ENCODE measurements at places on chromosomes 13 and 19.

GRCh38 chr13:63090524-63090923 is 1674.9 kb upstream of the PCDH20 start:
- no peak for DNase-seq

GRCh38 chr19:1189419-1189818 is 15.4 kb upstream of the SBNO2 start:
- peak; percentile 42 for DNase-seq

DNA sequence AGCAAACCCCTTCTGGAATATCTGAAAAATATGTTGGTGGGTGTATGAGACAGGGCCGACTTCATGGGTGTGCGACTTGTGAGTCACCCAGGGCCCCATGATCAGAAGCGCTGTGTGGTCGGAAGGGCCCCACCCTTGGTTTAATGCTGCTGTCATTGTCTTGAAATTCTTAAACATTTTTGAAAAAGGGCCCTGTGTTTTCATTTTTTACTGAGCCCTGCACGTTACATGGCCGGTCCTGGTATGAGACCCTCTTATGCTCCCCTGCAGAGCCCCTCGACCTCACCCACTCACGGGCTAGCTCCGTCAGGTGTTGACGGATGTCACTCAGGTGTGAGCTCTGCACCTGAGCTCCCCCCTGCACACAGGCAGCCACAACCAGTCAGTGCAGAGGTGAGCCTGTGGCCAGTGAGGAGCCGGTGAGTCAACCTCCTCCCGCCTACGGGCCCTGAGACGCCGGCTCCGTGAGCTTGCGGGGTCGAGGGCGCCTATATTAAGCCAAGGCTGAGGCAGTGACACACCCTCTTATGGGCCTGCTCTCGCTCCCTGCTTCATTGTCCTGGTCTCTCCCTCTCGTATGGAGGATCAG is 27.7 kb downstream of the GADD45B start:
- DNase-seq: peak; percentile 79

DNA sequence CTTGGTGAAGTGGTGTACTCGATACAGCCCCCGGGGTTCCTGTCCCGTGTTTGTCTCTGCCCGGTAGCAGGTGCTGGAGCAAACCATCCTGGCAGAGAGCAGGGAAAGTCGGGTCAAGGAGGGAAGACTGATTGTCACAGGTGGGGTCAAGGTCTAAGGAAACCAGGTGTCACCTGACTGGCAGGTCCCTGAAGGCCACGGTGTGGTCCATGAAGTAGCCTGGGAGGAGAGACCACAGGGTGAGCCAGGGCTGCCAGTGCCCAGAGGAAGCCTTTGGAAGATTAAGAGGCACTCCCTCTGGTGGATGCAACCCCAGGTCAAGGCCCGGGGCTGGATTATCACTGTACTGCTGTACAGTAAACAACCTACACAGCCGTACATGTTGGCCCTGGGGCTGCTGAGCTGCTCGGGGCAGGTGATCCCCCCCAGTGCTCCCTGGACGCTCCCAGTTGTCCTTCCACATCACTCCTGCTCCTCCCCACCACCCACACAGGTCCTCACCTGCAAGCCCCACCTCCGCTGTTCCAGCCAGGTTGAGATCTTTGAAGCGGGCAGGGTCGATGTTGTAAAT is 6.0 kb upstream of the CCER2 start:
- DNase-seq: no peak

DNA sequence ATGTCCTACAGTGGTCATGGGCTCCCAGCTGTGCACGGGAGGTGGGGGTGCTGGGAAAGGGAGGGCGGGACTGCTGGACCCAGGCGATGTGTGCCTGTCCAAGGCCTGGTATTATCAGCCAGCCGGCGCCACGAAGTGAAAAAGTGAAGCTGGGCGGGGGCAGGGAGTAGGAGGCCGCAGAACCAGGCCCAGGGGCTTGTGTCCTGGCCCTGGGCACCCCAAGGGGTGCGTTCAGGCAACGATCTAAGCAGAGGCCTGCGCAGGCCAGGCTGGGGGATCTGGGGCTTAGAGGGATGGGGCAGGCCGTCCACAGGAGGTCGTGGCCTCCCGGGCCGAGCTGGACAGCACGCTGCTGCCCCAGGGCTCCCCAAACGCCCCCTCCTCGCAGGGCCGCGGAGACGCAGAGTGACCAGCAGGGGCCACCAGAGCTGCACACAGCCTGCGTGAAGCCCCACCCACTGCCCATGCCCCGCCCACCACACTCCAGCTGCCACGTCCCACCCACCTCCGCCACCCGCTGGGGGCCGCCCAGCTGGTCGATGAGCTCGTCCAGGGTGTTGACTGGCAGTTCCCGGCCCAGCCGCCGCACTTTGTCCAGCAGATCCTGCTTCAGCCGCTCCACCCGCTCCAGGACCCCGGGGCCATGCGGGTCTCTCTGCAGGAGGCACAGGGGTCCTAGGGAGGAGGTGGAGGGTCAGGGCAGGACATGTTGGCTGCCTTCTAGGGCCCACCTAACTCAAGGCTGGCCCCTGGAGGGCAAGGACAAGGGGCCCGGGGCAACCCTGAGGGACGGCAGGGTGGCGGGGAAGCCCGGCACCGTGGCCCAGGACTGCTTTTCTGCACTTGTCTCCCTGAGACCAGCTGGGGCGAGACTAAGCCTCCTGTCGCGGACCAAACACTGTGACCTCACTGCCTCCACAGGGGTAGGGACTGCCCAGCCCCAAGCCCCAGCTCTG is 9.5 kb downstream of the GPX4 start:
- peak; percentile 78 for DNase-seq

GRCh38 chr19:21317821-21318220 is 11.4 kb downstream of the ZNF708 start:
- DNase-seq: no peak

- no peak for DNase-seq
Observed at GRCh38 chr13:39597838-39598237, 5.2 kb downstream of the LHFPL6 start.

- DNase-seq: no peak
Observed at GRCh38 chr13:97471711-97472110, 37.7 kb downstream of the RAP2A start.

DNA sequence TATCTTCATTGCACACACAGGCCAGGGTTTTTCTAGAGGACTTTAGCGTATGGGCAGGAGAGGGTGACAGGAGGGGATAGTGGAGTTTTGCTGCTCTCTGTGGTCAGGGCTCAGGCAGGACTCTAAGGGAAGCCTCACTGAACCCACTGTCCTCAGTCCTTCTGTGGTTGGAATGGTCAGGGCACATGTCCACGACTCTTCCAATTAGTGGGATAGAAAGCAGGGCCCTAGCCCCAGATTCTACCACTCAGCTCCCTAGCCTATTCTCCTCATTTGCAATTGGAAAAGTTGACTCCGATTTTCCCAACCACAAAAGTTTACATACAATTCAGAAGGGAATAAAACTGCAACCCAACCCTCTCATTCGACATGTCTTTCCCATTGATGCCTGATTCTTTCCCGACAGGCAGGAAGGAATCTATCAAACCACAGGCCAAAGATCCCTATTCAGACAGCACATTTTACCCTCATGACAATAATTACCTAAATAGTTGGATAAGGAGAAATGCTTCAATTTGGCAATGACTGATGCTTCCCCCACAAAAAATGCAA is 38.2 kb downstream of the TGDS start:
- no peak for DNase-seq

DNA sequence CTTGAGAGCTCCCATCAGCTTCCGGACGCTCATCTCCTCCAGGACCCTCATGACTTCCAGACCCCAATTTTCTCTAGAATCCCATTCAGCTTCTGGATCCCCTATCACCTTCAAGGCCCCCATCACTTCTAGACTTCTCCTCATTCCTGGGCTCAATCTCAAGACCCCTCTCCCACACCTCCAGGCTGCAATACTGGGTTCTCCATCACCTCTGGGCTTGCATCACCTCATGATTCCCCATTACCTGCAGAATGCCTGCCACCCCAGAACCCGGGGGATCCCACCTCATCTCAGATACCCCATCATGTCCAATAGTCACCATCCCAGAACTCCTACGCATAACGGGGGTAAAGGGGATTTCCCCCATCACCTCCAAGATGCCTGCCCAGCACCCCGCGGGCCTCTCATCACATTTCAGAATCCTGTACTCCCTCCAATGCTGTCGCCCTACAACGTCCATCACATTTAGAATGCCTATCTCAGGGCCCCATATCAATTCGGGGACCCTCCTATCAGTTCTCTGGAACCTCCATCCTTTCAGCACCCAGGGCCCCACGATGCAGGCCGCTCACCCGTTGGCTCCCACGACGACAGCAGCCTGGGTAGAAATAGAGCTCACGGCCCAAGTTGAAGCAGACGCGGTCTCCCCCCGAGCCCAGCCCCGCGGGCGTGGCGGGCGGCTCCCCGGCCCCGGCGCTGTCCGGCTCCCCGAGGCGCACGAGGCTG is 738 bp downstream of the DMWD start:
- DNase-seq: no peak

GRCh38 chr13:25753976-25754375 is 297.8 kb downstream of the SHISA2 start:
- no peak for DNase-seq

GRCh38 chr13:44331912-44332851 is 41.4 kb upstream of the SERP2 start:
- DNase-seq: no peak

- no peak for DNase-seq
Observed at GRCh38 chr13:50390503-50391248, 375.4 kb downstream of the KCNRG start.

- DNase-seq: no peak
Observed at GRCh38 chr13:101875717-101876393, 423.4 kb downstream of the ITGBL1 start.

DNA sequence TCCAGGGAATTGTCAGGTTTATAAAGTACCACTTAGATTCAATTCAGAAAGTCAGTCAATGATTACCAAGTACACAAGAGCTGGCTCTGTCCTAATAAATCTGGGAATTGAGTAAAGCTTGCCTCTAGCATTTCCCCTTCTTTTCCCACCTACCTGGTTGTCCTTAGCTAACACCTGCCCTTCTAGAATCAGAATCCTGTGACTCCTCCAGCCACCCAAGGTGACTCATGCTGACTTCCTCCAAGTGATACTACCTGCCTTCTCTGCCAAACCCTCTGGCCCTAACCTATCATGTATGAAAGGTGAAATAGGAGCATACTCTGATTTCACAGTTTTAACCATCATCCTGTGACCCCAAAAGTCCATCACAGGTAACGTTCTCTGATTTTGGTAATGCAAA is 151.2 kb downstream of the DIAPH3 start:
- no peak for DNase-seq

DNA sequence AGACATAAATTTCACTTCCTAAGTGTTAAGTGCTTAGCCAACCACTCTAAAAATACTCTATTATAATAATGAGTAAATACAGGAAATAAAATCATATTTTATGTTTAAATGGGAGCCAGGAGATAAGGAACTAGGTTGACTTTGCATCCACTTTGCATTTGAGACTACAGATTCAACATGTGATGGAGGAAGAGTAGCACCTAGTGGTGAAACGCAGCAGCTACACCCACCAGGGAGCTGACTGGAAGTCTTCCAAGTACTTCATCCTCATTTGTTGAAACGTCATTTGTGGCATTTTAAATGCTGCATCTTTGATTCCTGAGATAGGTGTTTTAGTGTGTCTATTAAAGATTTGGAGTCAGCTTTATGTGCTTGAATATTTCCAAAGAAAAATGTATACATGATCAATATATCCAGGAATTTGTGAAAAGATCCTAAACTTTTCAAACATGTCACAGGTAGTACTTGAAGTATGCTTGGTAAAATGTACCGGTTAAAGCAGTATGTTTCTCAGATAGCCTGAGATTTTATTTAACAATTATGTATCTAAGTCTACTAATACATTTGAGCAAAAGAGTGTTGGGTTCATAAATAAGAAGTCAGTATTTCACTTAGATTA is 17.4 kb upstream of the KCTD12 start:
- DNase-seq: peak; percentile 48

DNA sequence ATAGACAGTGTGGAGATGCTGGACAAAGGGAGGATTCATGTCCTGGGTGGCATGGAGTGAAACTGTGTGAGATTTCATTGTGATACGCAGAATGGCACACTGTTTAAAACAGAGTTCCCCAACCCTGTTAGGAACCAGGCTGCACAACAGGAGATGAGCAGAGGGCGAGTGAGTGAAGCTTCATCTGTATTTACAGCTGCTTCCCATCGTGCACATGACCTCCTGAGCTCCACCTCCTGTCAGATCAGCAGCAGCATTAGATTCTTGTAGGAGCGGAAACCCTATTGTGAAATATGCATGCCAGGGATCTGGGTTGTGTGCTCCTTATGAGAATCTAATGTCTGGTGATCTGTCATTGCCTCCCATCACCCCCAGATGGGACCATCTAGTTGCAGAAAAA is 72.5 kb downstream of the RAP2A start:
- no peak for DNase-seq

GRCh38 chr19:18287836-18288772 is 6.7 kb upstream of the JUND start:
- peak; percentile 0 for DNase-seq

GRCh38 chr19:49497789-49498103 is 1.5 kb downstream of the RPS11 start:
- DNase-seq: no peak

DNA sequence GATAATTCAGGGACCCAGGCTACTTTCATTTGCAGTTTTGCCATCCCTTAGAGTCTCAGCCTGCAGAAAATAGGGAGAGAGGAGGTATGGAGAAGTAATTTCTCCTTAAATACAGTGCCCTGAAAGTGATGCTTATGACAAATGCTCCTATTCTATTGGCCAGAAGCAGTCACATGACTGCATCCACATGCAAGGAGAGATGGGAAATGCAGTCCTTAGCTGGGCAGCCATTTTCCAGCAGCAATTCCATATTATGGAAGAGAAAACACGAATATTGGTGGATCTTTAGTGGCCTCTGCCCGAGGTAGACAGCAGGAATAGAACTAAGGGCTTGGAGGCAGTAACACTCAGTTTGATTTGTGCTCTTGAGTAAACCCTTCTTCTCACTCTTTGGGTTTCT is 39.4 kb downstream of the VAV1 start:
- DNase-seq: no peak

DNA sequence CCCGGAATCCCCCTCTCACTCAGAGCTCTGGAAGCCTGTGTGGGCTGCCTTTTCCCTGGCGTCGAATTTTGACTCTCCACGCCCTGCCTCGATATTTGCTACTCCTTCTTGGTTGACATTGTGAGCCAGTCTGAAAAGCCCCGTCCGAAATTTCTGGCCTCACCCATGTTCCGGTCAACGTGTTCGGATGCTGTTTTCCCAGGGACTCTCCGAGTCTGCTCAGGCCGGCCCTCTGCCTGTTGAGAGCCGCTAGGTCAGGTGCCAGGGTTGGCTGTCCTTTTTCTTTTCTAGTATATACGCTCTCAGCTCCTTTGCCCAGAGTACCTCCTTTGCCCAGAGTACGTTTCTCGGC is 6.8 kb upstream of the DGKH start:
- no peak for DNase-seq

- no peak for DNase-seq
Observed at GRCh38 chr13:110063490-110064421, 243.2 kb downstream of the COL4A1 start.

- DNase-seq: no peak
Observed at GRCh38 chr13:46475541-46475991, 77.4 kb upstream of the LRCH1 start.

GRCh38 chr13:108816375-108816774 is 187.0 kb downstream of the MYO16 start:
- no peak for DNase-seq
